ENCODE measurements at places on chromosomes 16 and 17.
A peak's percentile ranks its signal among the peaks of the same experiment; 100 is the strongest.

DNA sequence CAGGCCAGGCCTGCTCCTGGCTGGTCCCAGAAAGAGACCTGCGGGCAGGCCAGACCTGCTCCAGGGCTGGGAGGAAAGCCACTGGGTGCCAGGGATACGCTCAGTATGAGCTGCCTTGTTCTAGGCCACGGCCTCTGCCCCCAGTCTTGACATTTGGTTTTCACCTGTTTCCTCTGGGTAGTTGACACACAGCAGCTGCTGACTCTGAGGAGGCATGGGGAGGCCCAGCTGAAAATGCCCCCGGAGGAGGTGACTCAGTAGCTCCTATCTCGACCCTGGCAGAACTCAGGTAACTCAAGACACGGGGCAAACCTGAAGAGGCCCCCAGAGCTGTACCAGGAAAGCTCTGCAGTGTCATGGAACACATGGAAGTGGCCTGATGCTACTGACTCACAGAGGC lies 13.9 kb upstream of the ADGRG1 start:
- DNase-seq: no peak

- DNase-seq: no peak
Measured at GRCh38 chr16:6428861-6429260, 903.8 kb upstream of the RBFOX1 start.

DNA sequence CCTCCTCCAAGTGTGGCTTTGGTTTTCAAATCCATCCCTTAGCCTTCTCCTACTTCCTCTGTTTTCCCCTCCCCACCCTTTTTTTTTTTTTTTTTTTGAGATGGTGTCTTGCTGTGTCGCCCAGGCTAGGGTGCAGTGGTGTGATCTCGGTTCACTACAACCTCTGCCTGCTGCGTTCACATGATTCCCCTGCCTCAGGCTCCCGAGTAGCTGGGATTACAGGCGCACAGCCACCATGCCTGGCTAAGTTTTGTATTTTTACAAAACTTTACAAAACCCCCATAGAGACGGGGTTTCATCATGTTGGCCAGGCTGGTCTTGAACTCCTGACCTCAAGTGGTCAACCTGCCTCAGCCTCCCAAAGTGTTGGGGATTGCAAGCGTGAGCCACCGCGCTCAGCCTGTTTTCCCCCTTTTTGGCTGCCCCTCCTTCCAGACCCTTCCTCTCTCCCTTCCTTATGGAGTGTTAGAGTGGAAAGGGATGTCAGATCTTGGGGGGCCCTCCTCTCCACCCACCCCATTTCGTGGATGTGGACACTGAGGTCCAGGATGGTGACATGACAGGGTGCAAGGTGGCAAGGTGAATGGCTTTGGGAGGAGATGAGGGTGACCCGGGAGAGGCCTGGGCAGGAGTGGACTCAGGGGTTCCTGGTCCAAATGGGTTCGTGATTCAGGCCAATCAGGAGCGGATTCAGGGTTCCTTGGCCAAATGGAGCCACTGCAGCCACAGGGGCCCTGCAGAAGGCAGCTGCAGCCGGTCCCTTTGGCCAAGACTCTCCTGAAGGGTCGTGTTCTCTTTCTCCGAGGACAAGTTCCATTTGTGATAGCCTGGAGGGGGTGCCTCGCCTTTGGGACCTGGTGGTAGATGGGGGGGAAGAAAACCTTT lies 4.8 kb downstream of the ABCC1 start:
- DNase-seq: no peak

GRCh38 chr17:56681561-56682266 lies 88.2 kb downstream of the NOG start:
- no peak for DNase-seq

DNA sequence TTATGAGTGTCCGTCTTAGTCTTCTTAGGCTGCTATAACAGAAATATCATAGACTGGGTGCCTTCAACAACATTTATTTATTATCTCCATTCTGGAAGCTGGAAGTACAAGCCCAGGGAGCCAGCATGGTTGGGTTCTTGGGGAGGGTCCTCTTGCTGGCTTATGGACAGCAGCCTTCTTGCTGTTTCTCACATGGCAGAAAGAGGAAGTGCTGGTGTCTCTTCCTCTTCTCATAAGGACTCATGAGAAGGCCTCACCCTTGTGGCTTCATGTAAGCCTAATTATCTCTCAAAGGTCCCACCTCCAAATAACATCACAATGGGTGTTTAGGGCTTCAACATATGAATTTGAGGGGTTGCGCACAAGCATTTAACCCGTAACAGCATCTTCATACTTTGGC lies 207.0 kb upstream of the COX10 start:
- no peak for DNase-seq

- peak; percentile 78 for DNase-seq
Measured at GRCh38 chr17:7436556-7437368, 1.5 kb downstream of the TMEM102 start.

DNA sequence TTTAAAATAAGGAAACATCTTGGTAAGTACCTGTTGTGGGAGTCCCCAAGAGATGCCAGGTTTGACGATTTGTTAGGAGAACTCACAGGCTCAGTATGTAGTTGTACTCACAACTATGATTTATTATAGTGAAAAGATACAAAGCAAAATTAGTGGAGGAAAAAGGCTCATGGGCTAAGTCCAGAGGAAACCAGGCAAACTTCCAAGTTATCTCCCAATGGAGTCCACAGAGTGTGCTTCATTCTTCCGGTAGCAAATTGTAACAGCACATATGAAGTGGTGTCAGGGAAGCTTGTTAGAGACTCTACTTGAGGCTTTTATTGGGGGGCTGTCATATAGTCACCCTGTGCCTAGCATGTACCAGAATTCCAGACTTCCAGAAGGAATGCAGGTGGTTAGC lies 2.3 kb downstream of the DDX19A start:
- no peak for DNase-seq

DNA sequence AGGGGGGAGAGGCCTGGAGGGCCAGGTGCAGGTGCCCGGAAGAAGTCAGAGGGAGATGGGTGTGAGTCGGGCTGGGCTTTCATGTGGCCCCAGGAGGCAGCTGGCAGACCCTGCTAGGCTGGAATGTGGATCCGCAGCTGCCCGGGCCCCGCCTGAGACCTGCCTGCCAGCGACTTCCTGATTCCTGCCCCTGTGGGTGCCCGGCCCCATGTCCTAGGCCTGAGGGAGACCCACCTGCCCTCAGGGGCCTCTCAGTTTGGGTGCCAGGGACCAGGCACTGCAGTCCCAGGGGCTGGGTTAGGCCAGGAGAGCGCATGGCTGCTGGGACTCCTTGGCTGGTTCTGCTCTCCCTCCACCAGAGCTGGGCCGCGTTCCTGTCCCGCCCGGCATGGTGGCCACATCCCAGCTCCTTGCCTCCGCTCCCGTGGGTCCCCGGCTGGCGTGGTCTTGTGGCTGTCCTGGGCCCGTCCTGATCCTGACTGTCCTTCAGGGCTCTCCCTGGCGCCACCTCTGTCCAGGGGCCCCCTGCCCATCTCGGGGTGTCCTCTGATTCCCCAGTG lies 22.1 kb upstream of the SPNS2 start:
- no peak for DNase-seq

GRCh38 chr16:53058441-53058840 lies 3.6 kb downstream of the CHD9 start:
- no peak for DNase-seq

DNA sequence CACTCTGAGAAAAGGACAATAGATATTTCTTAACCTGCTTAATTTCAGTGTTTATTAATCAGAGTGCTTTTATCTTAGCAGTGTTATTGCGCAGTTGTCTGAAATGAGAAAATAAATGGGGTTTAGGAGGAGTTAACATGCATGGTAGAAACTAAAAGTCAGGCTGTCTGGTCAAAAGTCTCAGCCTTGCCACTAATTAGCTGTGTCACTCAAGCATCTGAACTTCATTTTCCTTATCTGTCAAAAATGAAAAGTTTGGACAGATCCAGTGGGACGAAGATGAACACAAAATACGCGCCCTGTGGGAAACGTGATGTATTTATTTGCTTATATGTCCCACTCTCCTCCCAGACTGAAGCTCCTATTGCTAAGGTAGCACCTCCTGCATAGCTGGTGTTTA lies 6.3 kb upstream of the MEIOB start:
- no peak for DNase-seq

GRCh38 chr17:4326608-4327007 lies 39.9 kb downstream of the UBE2G1 start:
- DNase-seq: no peak

GRCh38 chr17:6082335-6082734 lies 12.2 kb downstream of the WSCD1 start:
- no peak for DNase-seq

DNA sequence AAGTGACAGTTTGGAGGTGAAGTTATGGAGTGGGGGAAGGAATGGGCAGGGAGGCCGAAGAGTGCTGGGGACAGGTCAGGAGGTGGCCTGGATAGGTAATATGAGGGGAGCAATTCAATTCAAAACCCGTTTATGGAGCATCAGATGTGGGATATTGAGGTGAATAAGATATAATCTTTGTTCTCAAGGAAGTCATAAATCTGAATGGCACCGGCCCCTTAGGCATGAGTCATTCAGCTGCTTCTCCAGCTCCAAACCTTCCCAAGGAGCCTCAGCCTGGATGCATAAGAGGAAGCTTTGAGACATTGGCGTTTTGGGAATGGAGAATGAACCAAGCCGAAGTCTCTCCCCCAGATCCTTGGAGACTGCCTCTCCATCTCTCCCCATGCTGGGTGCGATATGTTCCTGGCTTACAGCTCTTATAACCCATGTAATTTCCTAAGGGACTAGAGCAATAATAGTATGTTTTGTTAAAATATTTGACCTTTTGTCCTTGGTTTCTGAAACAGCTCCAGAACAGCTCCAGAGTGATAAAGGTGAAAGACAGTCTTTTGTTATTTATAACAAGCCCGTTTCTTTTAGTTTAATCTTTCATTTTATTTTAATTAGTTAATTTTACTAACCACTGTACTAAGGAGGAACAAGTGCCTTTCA lies 1.7 kb downstream of the TUBG2 start:
- no peak for DNase-seq

GRCh38 chr17:62704381-62704971 lies 77.0 kb downstream of the MRC2 start:
- no peak for DNase-seq

DNA sequence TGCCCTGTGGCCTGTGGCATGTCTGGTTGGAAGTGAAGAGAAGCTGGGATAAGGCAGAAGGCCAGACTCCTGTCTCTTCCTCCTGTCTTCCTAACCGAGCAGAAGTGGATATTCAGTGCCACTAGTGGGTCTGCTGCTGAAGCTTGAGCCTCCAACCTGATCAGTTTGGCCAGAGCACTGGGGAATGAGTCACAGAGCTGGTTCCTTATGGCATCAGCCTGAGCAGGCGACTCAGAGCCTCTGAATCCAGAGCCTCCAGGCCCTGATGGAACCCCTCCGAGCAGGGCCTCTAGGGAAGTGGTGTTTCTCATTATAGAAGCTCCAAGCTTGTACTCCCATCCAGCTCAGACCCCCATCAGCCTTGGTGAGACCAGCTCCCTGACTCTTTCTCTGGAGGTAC lies 2.0 kb downstream of the WSCD1 start:
- DNase-seq: no peak

DNA sequence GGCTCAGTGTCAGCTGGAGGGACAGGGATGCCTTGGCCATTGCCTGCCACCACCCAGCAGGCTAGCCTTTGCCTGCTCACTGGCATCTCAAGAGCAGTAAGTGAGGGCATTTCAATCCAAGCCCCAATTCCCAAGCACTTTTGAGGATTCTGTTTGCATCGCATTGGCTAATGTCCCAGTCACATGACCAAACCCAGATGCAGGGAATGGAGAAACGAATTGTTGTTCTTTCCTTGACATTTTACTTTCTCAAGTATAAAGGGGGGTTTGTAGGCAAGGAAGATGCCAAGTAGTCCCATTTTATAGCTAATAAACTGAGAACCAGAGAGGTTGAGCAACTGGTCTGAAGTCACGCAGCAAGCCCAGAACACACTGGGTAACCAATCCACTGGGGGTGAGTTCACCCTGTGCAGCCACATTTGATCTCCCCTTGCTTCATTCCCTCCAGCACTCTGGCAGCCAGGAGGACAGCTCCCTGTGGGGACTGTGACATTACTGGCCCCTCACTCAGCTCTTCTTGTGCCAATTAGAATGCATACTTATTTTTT lies 193.8 kb upstream of the CACNG3 start:
- no peak for DNase-seq

GRCh38 chr17:45104029-45104428 lies 28.3 kb downstream of the PLCD3 start:
- no peak for DNase-seq

DNA sequence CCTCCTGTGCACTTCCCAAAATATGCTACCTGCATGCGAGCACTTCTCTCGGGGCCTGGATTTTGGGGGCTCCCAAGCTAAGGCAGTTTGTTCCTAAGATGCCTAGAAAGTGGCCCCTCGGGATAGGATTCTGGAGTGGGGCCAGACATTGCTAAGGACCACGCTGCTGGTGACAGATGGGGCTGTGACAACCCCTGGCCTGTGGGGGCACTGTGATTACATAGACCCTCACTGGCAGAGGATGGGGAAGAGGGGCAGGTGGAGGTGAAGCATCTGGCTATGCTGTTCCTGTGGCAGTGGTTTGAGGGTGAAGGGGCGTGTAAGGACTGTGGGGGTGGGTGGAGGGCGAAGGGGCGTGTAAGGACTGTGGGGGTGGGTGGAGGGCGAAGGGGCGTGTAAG lies 128.4 kb downstream of the ENGASE start:
- no peak for DNase-seq

GRCh38 chr17:6286233-6286632 lies 148.7 kb downstream of the AIPL1 start:
- no peak for DNase-seq

- DNase-seq: peak; percentile 38
Measured at GRCh38 chr17:32492648-32493289, 6.0 kb downstream of the CDK5R1 start.

GRCh38 chr16:57709663-57710062 lies 15.1 kb downstream of the DRC7 start:
- DNase-seq: no peak

DNA sequence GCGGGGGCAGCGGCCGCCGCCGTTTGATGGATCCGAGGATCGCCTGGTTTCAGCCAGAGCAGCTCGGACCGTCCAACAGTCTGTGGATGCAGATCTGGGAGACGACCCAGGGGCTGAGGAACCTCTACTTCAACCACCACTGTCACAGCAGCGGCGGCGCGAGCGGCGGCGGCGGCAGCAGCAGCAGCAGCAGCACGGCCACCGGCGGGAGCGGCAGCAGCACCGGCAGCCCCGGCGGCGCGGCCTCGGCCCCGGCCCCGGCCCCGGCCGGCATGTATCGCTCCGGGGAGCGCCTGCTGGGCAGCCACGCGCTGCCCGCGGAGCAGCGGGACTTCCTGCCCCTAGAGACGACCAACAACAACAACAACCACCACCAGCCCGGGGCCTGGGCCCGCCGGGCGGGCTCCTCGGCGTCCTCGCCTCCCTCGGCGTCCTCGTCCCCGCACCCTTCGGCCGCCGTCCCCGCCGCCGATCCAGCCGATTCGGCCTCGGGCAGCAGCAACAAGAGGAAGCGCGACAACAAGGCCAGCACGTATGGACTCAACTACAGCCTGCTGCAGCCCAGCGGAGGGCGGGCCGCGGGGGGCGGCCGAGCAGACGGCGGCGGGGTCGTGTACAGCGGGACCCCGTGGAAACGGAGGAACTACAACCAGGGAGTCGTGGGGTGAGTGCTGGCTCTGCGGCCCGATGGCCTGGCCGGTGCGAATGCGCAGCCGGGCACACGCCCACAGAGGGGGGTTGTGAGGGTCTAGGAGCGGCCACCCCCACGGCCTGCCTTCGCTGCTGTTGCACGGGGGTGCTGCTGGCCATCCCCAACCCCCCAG lies 702 bp downstream of the TENT4B start:
- peak; percentile 57 for DNase-seq
